ENCODE measurements at places on chromosomes 4 and X. TPM values are rescaled to one million over a fixed set of nuclear protein-coding genes. Genes with fewer than 3 reads are reported as not detected.

PTPN13 gene
- 5.2 TPM for total RNA-seq

GABRG1 gene
- not detected for total RNA-seq

MAN2B2 gene
- 10.7 TPM for total RNA-seq

LNX1 gene
- not detected for total RNA-seq

KLB gene
- total RNA-seq: 0.06 TPM

SPANXN3 gene
- total RNA-seq: not detected

MAGEA9B gene
- total RNA-seq: not detected

MGAT4D gene
- not detected for total RNA-seq

ZNF41 gene
- total RNA-seq: 3.3 TPM

MYOZ2 gene
- total RNA-seq: not detected

ZNF182 gene
- 3.5 TPM for total RNA-seq

TRIM61 gene
- total RNA-seq: not detected

TRPC5OS gene
- not detected for total RNA-seq

FANCB gene
- 1.2 TPM for total RNA-seq

FGFR3 gene
- 2.3 TPM for total RNA-seq

UGT2B7 gene
- 0.19 TPM for total RNA-seq

MAGEB10 gene
- total RNA-seq: not detected

GCNA gene
- 1.5 TPM for total RNA-seq

STX18 gene
- 21.1 TPM for total RNA-seq

TEC gene
- total RNA-seq: 1.9 TPM

GPR50 gene
- not detected for total RNA-seq

CCKAR gene
- not detected for total RNA-seq
